CD4-positive, alpha-beta T cell treated with Interleukin-1 beta for 1 hour (primary cell): ENCODE measurements at places on chromosomes 6 and 20.

DNA sequence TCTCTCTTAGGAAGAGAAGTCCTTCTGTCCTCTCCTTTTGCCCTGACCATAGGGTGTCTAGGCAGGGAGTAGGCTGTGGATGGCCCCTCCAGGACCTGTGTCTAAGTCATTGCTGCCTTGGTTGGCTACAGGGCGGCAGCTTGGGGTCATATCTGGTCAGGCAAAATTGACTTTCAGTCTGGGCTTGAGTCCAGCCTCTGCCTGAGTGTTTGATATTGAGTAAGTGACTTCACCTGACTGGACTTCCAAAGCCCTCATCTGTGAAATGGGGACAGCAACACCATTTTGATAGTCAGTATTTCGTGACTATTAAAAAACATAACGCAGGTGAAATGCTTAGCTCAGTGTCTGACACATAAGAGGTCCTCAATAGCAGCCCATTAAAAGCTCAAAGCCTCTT is 4.6 kb downstream of the TGM3 start:
- DNase-seq = no peak

GRCh38 chr6:24856901-24857670 is 58.4 kb upstream of the ARMH2 start:
- no peak for DNase-seq

GRCh38 chr20:57244627-57245214 is 21.7 kb downstream of the BMP7 start:
- DNase-seq = no peak

DNA sequence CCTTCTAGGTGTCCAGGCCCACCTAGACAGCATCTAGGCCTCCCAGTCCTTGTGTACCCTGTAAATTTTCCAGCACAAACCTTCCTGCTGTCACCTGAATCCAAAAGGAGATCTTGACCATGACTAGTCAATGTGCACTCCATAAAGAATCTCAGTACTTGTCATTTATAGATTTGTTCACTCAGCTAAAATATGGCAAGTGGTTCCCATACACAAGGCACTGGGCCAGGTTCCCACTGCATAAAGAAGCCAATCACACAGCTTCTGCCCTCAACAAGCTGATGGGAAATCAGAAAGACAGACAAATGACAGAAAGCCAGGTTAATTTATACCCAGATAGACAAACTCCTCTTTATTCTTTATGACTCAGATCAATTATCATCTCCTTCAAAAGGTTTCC is 526.8 kb downstream of the CD83 start:
- no peak for DNase-seq

- no peak for DNase-seq
Measured at GRCh38 chr20:63551068-63551467, 2.9 kb upstream of the FNDC11 start.

DNA sequence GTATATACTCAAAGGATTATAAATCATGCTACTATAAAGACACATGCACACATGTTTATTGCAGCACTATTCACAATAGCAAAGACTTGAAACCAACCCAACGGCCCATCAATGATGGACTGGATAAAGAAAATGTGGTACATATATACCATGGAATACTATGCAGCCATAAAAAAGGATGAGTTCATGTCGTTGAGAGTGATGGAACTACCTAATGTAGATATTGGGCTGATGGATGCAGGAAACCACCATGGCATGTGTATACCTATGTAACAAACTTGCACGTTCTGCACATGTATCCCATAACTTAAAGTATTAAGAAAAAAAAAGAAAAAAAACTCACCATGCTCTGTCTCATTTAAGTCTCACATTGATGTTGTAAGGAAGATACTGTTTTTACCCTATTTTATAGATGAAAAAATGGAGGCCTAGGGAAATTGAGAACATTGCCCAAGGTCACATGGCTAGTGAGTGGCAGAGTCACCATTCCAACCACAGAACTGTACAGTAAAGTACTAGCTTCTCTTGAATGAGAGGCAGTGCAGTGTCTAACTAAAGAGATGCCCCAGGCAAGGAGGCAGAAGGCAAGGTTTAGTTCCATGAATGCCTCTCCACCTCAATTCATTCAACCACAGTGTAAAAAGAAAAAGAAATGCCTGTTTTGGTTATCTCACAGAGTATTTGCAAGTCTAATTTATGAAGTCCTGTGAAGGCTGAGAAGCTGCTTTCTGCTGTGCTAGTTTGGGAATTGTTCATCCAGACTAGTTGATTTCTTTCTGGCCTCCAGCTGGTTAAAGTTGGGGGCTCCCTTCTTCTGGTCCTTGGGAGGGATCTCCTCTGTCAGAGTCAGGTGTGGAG is 68.2 kb downstream of the FIG4 start:
- no peak for DNase-seq

GRCh38 chr20:62549029-62549428 is 73.2 kb upstream of the GATA5 start:
- DNase-seq = no peak

GRCh38 chr6:29680904-29681303 is at the start of gene ZFP57:
ZFP57 (minus strand) TSS chr6:29681152; CDS start chr6:29677003, 4,149 bp downstream.
- no peak for DNase-seq

DNA sequence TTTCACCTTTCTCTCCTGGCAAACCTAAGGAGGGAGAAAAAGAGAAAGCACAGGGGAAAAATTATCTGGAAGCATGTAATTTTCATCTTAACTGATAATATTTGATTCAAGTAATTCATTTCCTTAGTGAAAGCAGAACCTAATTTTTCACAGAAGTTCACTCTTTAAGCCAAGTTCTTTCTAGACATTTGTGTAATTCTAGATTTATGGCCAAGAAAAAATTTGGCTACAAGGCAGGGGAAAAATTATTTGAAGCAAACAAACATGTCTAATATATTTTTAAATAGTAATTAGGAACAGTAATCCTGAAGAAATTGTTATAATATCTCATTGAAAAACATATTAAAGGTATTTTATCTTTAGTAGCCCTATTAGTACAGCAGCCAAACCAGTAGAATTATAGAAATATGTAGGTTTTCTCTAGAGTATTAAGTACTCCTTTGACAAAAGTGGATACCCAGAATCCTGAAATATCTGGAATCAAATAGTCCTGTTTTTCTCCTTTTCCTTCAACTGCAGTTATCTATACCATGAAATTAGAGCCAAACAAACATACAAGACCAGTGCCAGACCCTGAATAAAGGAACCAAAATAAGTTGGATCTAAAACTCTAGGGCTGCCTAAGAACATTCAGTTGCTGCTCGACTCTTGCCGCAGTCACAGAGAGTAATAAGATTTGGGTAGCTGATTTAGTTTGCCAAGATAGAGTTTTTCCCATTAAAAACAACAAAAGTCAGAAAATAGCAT is 116.5 kb downstream of the COL12A1 start:
- no peak for DNase-seq
